ENCODE measurements at places on chromosomes 3 and 15.

DNA sequence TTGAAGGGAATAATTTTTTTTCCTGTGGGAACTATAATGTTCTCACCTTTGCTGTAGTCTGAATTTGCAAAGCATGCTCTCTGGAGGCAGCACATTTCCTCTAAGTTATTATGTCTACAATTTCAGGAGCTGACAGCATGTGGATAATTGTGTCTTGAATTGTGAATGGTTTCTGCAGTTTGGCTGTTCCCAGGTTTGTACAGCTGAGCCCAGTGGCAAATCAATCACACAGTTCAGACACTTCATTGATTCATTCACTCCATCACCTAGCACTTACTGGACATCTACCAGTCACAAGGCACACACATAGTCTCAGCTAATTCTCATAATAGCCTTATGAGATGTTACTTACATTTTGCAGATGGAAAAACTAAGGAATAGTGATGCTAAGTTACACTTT, 219.0 kb upstream of the ROPN1 start:
- no peak overlapping the region for H3K4me3 ChIP-seq
- DNase-seq, result no peak
- H3K36me3 ChIP-seq, result no peaks in the 10 kb centered on the region
- H3K27ac ChIP-seq, result no peak overlapping the region
- H3K4me1 ChIP-seq, result no peaks in the 10 kb centered on the region
- no peaks in the 10 kb centered on the region for H3K27me3 ChIP-seq

DNA sequence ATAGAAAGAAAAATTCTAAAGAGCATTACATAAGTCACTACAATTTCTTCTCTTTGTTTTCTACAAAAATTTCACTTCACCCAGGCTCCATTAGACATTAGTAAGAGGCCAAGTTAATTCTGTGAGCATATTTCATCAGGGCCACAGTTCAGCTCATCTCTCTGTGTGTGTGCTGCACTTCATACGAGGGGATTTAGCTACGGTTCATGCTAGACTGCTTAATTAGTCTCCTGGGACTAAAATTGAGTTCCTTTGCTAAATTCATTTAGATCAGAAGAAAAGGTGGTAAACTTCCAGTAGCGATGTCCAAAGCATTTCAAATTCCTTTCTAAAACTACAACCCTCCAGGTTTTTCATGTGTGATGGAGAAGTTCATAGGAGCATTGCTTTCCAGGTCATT, 83.1 kb upstream of the SETMAR start:
- no peaks in the 10 kb centered on the region for H3K36me3 ChIP-seq
- H3K4me3 ChIP-seq, result no peak overlapping the region
- H3K4me1 ChIP-seq, result no peaks in the 10 kb centered on the region
- H3K27ac ChIP-seq, result no peak overlapping the region

- H3K27ac ChIP-seq, result no peak overlapping the region
- no peak for DNase-seq
- no peaks in the 10 kb centered on the region for H3K4me1 ChIP-seq
These were observed 44.3 kb downstream of the ATP2B2 start for GRCh38 chr3:10460951-10461545.

DNA sequence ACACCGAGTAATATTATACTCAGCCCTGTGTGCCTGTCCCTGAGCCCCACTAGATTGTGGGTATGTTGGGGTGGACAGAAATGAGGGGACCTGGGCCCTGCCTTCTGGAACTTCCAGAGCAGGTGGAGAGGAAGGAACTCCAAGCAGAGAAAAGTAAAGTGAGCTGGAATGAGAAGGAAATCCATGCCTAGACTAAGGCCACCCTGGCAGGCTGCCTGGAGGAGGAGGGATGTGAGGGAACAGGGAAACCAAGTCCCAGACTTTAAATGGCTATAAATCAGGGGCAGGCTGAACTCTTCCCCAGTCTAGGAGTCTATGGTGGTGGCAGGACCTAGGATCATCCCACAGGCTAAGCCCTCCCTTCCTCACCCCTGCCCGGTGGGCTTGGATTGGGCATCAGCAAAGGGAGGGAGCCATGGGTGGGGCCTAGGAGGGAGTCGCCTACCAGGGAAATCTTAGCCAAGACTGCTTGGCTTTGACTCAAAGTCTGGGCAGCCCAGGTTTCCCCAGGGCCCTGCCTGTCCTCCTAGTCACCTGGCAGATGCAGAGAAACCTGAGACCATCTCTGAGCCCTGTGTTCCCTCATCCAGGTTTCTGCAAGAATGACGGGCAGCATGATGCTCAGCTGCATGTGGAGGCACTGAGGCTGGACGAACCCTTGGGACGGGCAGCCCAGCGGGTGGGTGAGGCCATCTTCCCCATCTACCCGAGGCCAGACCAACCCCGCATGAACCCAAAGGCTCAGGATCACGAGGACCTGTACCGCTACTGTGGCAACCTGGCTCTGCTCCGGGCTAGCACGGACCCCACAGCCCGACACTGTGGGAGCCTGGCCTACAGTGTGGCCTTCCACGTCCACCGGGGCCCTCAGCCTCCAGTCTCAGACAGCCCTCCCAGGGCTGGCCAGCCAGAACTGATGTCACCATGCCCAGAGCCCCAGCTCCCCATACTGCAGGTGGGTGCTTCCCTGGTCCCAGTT, 15.6 kb upstream of the STRA6 start:
- H3K4me3 ChIP-seq, result no peak overlapping the region
- no peak for DNase-seq
- H3K27ac ChIP-seq, result no peak overlapping the region
- H3K27me3 ChIP-seq, result no peaks in the 10 kb centered on the region

DNA sequence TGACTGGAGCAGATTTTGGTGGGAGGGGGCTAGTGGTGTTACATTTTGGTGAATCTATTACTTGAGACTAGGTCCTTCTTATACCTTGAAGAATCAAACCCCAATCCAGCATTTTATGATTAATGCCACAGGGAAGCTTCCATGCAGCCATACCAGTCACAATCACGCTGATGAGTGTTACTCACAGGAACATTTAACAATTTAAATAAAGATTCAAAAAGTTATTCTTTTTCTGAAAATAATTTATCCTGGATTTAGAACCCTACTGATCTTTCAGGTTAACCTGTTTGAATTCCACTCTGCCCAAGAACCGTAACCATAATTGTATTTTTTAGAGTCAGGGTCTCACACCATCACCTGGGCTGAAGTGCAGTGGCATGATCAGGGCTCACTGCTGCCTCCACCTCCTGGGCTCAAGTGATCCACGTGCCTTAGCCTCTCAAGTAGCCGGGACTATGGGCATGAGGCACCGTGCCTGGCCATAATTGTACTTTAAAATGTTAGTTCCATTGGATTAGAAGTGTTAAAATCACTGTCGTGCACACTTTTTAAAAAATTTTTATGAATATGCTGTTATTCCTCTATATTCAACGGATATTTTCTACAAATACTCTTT, 929 bp upstream of the MTMR10 start:
- DNase-seq, result no peak
- H3K27ac ChIP-seq, result peak overlapping the region; percentile 58
- peaks cover 30% of the 10 kb centered on the region for H3K4me1 ChIP-seq
- peak overlapping the region; percentile 89 for H3K4me3 ChIP-seq
- H3K36me3 ChIP-seq, result peaks cover 3% of the 10 kb centered on the region

DNA sequence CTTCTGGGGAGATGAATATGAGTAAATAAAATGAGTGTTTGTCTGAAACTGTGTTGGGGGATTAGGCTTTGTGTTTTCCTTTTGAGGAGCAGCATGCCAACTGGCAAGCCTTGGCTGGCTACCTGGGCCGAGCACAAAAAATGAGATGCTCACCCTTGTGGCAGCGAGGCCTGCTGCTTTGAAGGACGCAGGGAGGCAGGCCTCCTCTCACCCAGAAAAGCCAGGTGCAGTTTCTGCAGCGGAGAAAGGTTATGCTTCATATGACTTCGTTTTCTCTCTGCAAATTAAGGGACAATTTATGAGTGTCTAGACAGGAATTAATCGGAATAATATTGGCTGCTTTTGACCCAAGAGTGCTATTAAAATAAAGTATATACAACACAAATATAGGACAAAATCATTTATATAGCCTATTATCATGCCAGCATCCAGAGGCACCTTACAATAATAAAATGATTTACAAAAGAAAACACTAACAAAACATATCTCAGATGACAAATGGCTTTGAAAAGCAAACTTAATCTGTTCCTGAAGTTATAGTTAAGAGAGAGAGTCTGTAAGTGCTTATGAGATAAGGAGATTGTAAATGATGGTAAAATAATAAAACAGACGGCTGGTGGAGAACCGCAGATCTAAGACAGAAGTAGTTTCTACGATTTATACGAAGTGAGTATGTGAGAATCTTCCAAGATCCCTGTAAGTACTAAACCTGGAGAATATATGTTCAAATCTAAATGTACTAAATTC, 682.8 kb upstream of the NR2F2 start:
- H3K4me3 ChIP-seq, result no peak overlapping the region
- DNase-seq, result no peak
- H3K36me3 ChIP-seq, result no peaks in the 10 kb centered on the region
- H3K27ac ChIP-seq, result no peak overlapping the region

DNA sequence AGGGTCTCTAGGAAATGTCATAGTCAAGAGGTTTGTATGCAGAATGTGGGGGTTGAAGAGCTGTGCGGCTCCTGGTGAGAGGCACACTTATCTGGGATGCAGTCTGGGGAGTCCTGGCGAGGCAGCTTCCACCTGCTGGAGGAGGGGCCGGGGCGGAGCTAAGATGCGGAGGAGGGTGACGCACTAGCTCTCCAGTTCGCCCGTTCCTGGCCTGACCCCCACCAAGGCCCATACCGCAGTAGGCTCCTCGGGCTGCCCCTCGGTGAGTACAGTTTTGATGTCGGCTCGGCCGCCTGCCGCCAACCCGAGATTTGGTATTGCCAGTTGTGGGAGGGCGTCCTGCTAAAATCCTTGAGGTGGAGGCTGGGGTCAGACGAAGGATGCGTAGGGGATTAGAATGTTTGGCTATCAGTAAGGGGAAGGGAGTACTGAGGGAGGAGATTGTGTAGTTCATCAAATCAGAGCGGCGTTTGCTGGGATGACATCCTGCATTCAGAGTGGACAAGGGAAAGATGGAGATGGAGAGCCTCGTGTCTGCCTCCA, at the start of gene SCG5:
SCG5 (plus strand) TSS at position 194 of the 543 bp plus-strand sequence. CDS start 1,883 bp downstream, outside the sequence.
- DNase-seq, result peak; percentile 44
- peaks cover 17% of the 10 kb centered on the region for H3K4me1 ChIP-seq
- H3K4me3 ChIP-seq, result peak within 1 kb of the TSS; percentile 91

DNA sequence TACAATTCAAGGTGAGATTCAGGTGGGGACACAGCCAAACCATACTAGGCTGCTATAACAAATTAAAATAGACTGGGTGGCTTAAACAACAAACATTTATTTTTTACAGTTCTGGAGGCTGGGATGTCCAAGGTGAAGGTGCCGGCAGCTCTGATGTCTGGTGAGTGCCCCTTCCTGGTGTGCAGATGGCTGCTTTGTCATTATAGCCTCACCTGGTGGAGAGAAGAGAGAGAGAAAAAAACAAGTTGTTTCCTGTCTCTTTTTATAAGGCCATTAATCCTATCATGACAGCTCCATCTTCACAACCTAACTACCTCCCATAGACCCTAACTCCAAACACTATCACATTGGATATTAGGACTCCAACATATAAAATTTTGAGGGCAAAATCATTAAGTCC, 279.7 kb downstream of the ZIC1 start:
- H3K4me1 ChIP-seq, result no peaks in the 10 kb centered on the region
- no peak overlapping the region for H3K4me3 ChIP-seq
- no peaks in the 10 kb centered on the region for H3K27me3 ChIP-seq
- H3K36me3 ChIP-seq, result no peaks in the 10 kb centered on the region
- no peak for DNase-seq

GRCh38 chr15:75043509-75044257, 20.3 kb downstream of the PPCDC start:
- no peak overlapping the region for H3K4me3 ChIP-seq
- H3K27me3 ChIP-seq, result no peaks in the 10 kb centered on the region
- no peak for DNase-seq

DNA sequence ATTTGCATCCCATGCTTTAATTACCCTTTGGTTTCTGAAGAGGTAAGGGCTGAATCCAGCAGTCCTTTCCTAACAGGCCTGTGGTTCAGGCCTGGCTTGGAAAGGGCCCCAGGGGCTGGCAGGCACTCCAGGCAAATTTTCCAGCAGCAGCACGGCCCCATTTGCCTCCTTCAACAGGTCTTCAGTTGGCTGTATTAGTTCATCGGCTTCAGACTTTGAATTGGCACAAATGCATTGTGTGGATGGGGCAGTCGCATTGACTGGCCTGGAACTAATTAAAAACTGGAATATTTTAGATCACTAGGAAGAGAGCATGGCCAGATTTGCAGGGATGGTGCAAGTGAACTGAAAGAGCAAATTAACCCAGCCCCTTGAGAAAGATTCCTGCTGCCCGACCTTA, 207.8 kb upstream of the MCTP2 start:
- H3K4me3 ChIP-seq, result no peak overlapping the region
- no peak overlapping the region for H3K27ac ChIP-seq
- no peaks in the 10 kb centered on the region for H3K36me3 ChIP-seq
- H3K4me1 ChIP-seq, result peaks cover 38% of the 10 kb centered on the region
- no peaks in the 10 kb centered on the region for H3K27me3 ChIP-seq

DNA sequence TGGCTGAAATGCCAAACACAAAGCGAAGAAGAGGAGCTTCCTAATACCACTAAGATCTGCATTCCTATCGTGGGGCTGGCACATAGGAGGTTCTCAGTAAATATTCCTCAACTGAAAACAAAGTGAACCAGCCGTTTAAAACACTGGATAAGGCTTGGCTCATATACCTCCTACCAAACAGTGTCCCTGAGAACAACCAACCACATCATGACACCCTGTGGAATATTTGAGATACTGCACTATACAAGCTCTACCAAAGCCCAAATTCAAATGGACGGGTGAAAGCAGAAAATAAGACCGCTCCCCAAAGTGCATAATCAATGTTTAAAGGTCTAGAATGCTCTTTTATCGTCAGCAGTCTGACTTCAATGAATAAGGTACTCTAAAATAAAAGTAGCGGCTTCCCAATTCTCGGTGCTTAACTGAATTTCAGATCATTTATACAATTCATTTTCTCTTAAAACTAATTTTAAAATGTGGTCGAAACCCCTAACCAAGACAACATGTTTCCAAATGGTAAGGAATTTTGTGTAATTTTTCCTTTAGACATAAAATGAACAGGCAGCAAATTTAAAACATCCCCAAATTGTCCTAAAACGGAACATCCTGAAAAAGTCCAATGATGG, 425.8 kb downstream of the ERC2 start:
- peaks cover 13% of the 10 kb centered on the region for H3K36me3 ChIP-seq
- no peaks in the 10 kb centered on the region for H3K27me3 ChIP-seq
- H3K4me3 ChIP-seq, result no peak overlapping the region
- H3K4me1 ChIP-seq, result no peaks in the 10 kb centered on the region
- H3K27ac ChIP-seq, result no peak overlapping the region
- no peak for DNase-seq

DNA sequence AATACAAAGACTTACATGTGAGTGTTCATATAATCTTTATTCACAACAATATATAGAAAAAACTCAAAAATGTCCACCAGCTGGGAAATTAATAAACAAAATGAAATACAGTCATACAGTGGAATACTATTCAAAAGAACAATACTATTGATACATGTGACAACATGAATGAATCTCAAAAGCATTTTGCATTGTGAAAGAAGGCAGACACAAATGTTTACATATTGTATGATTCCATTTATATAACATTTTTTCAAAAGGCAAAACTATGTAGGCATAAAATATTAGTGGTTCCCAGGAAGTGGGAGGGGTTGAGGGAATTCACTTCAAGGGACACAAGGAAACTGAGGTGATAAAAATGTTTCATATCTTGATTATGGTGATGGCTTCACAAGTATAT, 303.2 kb downstream of the CTNNB1 start:
- no peaks in the 10 kb centered on the region for H3K27me3 ChIP-seq
- no peaks in the 10 kb centered on the region for H3K4me1 ChIP-seq
- no peak for DNase-seq
- H3K27ac ChIP-seq, result no peak overlapping the region
